ENCODE measurements at places on chromosomes 2 and 18.
A peak's percentile ranks its signal among the peaks of the same experiment; 100 is the strongest.

DNA sequence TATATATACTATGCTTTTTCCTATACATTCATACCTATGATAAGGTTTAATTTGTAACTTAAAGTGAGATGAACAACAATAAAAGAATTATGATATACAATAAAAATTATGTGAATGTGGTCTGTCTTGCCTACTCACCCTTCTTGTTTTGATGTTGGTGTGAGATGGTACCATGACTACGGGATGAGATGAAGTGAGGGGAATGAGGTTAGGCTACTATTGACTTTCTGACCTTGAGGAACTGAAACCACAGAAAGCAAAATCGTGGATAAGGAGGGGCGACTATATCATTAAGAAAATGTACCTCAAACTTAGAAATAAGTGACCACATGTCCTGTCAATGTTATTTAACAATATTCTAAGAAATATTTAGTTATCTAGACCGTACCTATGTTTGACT, 103.9 kb upstream of the PPP1CB start:
- DNase-seq = no peak

GRCh38 chr2:62305421-62306176, 109.7 kb downstream of the B3GNT2 start:
- DNase-seq = no peak

DNA sequence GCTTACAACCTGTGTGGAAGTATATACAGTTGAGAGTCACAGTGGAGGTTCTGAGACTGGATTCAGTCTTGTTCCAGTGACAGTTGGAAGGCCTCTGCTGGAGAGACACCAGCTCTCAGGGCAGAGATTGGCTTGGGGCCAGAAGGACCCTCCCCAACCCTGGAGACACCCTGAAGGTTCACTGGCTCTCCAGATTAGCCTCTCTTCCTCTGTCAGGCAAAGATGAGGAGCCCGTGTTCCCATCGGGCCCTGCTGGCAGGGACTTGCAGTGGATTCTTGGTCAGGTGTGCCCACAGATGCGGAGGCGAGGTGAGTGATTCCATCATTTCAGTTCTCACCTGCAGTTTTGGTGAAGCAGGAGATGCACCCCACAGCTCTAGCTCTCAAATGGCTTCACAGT, 78.6 kb downstream of the FAM210A start:
- DNase-seq = no peak

- no peak for DNase-seq
These were observed 22.8 kb upstream of the TTN start for GRCh38 chr2:178829981-178830380.

- DNase-seq = no peak
These were observed 74.2 kb downstream of the VIT start for GRCh38 chr2:36770542-36771287.

DNA sequence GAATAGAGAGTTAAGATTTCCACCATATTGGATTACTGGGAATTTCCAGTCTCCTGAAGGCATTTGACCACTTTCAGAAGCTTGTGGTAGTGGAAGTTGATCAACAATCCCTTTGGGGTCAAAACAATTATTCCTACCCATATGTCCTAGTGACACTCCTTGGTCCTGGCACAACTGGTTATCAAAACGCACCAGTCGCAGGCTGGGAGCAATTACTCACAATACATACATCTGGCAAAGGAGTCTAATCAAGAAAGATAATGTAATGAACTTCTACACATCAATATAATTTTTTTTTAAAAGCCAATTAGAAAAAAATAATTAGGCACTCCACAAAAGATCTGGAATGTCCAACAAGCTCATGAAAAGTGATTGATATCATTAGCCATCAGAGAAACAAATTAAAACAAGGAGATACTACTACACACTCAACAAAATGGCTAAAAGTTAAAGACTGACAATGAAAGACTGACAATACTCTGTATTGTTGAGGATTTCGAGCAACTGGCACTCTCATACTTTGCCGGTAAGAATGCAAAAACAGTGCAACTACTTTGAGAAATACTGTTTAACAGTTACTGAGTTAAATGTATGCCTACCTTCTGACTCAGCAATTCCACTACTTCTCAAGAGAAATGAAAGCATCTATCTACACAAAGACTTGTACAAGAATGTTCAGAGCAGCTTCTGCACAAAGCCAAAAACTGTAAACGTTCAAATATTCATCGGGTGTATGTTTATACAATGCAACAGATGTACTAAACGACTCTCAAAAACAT, 2.0 kb downstream of the INO80C start:
- no peak for DNase-seq

- DNase-seq = peak; percentile 44
These were observed 239.0 kb downstream of the OSR1 start for GRCh38 chr2:19119326-19120001.

DNA sequence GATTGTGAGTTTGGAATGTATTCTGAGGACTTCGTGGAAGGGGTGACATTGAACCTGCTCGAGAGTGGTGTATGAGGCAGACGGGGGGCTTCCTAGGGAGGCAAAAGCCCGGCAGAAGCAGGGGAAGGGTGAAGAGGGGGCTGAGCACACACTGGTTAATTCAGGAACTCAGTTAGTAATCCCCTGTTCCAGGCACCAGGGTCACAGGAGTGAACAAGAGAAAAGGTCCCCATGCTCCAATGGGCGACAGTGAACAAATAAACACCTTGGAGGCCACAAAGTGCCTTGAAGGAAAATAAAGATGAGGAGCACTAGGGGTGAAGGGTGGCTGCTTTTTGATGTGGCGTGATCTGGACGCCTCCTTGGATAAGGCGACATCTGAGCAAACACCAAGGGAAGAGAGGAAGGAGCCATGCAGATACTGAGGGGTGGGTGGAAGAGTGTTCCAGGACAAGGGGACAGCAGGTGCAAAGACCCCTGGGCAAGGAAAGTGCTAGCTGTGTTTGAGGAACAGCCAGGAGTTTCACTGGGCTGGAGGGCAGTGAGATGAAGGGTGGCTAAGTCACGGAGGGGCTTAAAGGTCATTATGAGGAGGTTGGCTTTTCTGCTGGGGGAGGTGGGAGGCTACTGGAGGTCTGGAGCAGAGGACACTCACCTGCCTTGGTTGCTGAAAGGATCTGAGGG, 26.7 kb upstream of the ASB18 start:
- no peak for DNase-seq

DNA sequence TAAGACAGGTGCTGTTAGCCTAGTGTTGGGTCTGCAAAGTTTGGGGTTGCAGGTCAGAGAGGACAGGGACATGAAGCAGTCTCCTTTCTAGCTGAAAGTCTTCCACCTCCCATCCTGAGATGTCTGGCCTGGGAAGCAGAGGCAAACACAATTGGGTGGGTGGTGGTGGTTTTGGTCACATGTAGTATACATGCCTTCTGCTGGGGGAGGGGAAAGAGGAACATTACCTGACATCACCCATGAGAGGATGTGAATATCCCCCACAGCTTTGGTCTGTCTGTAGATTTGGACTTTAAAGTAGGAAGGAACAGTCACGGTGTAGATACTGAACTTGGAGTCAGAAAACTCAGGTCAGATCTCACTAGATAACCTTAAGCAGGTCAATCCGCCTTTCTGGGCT, 4.6 kb upstream of the DNAJC5G start:
- DNase-seq = no peak

DNA sequence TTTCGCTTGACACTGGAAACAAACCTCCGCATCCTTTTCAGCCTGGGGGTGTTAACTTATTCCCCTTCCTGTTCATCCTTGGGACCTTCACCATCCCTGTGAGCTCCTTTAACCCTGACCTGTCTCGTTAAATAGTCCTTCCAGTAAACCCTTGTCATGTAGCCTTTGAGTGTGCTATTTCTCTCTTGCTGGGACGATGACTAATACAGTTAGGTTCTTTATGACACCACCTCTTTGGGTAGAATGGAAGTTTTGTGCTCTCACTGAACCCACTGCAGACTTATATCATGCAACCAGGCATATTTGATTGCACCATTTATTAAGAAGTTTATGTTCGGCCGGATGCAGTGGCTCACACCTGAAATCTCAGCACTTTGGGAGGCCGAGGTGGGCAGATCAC, 40.5 kb upstream of the GAREM1 start:
- DNase-seq = no peak

DNA sequence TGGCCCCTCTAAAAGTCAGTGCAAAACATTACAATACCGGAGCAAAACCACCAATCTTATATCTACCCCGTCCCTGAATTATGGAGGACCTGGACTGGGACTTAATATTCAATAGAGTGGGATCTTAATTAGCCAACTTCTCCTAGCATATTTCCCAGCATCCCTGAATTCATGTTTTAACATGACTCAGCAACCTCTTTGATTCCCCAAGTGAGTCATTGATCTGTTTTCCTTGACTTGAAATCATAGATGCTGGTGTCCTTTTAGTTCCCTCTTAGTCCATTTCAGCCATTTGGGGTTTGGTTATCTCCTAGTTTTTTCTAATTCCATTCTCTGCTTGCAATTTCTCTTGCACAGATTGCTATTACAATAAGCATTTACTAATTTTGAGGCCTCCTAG, 677.7 kb upstream of the CELF4 start:
- no peak for DNase-seq

- DNase-seq = no peak
These were observed 10.5 kb downstream of the PROC start for GRCh38 chr2:127428815-127429109.

- DNase-seq = no peak
These were observed 149.1 kb upstream of the CTAGE1 start for GRCh38 chr18:22566703-22567420.

GRCh38 chr2:31049264-31049663, 89.0 kb downstream of the GALNT14 start:
- no peak for DNase-seq

DNA sequence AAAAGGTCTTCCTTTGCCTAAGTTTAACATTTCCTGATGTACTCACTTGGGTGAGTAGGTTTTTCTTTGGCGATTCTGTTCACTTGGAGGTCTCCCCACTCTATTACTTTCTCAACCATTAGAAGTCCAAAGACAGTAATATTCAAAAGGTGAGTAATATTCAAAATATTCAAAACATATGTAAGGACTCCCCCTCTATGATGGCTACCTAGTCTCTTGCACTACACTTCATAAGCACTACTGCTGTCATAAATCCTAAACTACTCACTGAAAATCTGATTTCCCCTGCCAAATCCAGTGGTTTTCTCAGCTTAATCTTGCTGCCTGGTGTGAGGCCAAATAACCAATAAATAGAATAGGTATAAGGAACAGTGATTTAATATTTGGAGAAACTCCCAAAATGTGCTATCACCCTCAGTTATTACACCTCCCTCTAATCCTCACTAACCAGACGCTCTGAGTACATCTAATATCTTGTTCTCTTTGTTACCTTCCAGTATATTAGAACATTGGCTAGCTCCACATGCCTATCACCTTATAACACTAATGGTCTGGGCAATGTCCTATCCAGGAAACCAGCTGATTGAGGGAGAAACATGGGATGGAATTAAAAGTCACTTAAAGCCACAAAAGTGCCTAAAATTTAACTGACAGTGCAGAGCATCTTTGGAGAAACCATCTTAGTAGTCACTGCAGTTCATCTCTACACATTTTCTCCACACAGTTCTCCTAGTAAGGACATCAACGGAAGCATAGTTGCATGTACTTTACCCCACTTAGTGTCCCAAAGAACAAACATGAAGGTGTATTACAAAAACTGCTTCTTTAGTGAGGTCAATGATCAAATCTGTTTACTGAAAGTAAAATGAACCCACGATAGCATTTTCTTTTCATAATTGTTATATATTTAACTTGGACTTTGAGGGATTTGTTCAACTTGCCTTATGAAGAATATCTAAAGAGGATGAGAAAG, 54.8 kb downstream of the MBD2 start:
- DNase-seq = no peak

DNA sequence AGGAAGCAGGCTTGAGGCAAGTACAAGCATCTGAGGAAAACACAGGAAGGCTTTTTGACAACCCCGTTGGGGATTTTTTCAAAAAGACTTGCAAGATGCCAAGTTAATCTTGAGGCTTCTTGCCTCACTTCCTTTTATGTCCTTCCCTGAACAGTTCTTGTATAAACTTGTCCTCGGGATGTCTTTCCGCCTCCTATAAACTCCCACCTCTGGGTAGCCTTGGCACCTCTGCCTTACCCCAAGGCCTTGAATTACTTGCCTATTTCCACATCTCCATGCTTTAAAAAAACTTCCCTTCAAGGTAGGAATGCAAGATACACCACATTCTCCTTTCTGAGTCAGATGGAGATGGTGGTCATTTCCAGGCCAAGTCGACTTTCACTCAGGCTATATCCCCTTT, 106.4 kb upstream of the RBBP8 start:
- no peak for DNase-seq

GRCh38 chr2:109422071-109422757, 191.6 kb downstream of the SEPTIN10 start:
- no peak for DNase-seq

- no peak for DNase-seq
These were observed 9.5 kb downstream of the CERS6 start for GRCh38 chr2:168465594-168465993.

- DNase-seq = no peak
These were observed 1097.9 kb upstream of the CNTNAP5 start for GRCh38 chr2:122927197-122927596.

DNA sequence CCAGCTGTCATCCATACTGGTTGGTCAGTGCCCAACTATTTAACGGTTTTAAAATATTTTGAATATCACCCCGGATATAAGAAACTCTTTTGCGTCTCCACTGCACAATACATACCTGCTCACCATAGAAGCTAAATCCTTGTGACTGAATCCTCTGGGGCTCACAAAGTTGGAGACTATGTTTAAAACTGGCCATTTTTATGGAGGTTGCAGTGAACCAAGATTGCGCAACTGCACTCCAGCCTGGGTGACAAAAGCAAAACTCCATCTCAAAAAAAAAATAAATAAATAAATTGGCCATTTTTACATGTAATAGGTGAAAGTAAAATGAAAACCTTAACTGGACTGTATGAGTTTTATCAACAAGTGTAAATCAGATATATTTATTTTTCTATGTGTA, 55.6 kb upstream of the TMEM17 start:
- no peak for DNase-seq

DNA sequence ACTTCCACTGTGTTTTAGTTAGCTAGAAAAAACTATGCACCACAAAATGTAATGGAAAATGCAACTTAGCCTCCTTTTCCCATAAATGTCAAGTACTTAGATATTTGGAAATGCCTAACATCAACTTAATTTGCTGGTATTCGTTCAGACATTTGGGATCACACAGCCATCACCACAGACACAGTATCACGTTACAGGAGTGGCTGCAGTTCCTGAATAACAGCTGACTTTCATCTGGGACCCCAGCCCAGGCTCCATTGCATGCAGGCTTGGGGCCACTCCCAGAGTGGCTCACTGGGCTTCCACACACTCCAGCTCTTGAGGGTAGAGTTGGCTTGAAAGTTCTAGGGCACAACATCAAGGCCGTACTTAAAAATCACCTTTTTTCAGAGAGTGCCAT, 9.3 kb downstream of the TMEM182 start:
- DNase-seq = no peak

DNA sequence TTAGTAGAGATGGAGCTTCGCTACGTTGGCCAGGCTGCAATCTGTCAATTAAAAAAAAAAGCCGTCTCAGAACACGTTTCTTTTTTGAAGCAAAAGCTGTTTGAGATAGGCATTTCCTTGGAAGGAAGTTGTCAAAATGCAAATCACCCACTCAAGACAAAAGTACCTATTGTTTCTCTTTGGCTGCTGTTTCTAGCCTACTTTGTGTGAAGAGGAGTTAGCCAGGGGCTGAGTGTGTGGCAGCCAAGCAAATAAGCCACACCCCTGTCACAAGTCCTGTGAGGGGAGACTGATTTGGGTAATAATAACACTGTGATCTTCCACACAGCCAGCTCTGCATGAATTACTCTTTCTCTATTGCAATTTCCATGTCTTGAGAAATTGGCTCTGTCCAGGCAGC, 47.4 kb upstream of the CDCA7 start:
- DNase-seq = no peak

- DNase-seq = no peak
These were observed 272.5 kb upstream of the STON1 start for GRCh38 chr2:48257456-48257855.
